Muscle of leg (tissue), 16 donors: ENCODE measurements at places on chromosomes 11 and 22. TPM values are rescaled to one million over a fixed set of nuclear protein-coding genes. Genes with fewer than 3 reads are reported as not detected.

OPCML gene
- polyA plus RNA-seq: 0.86 TPM

OR6X1 gene
- polyA plus RNA-seq: not detected

CCDC81 gene
- polyA plus RNA-seq: 1.3 TPM

PHOX2A gene
- polyA plus RNA-seq: not detected

KCNJ11 gene
- polyA plus RNA-seq: 20.3 TPM

NRIP3 gene
- polyA plus RNA-seq: 1.00 TPM

IGLL1 gene
- 0.86 TPM for polyA plus RNA-seq

FERMT3 gene
- 10.6 TPM for polyA plus RNA-seq

HTR3B gene
- 0.14 TPM for polyA plus RNA-seq

APOL4 gene
- 22.7 TPM for polyA plus RNA-seq

NRXN2 gene
- polyA plus RNA-seq: 24.0 TPM

KCNJ5 gene
- polyA plus RNA-seq: 0.48 TPM

OR8G5 gene
- 0.30 TPM for polyA plus RNA-seq

SNX32 gene
- polyA plus RNA-seq: 1.2 TPM

ELFN2 gene
- polyA plus RNA-seq: 2.2 TPM

RFPL3 gene
- not detected for polyA plus RNA-seq

MOGAT2 gene
- not detected for polyA plus RNA-seq

C11orf97 gene
- not detected for polyA plus RNA-seq

GTSE1 gene
- 9.5 TPM for polyA plus RNA-seq

RIMBP3C gene
- polyA plus RNA-seq: 0.58 TPM

THAP12 gene
- 55.8 TPM for polyA plus RNA-seq
